ENCODE measurements at places on chromosomes 2 and 18.

- no peak for DNase-seq
Measured at GRCh38 chr18:31042084-31042405, 497 bp downstream of the DSC3 start.

DNA sequence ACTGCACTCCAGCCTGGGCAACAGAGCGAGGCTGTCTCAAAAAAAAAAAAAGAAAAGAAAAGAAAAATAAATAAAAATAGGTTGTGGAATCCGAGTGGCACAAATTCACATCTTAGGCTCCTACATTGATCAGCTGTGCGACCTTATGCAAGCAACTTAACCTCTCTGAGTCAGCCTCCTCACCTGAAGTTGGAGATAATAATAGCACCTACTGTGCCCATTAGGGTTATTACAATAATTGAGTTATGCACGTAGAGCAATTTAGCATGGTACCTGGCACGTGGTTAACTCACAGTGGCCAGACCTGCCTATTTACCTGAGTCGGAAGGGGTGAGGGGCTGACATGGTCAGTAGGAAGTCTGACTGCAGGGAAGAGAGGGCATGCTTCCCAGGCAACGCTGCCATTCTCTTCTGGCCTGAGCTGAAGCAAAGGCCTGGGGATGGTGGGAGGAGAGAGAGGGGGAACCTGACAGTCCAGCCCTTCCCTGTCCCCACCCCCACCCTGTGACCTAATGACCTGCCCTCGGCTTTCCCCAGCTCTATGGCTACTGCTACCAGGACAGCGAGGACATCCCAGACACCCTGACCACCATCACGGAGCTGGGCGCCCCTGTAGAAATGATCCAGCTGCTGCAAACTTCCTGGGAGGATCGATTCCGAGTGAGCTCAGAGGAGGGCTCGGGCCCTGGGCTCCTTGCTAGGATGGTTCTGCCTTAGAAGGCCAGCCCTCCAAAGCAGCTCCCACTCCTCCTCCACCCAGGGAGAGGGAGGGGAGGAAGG is 5.1 kb downstream of the PKDCC start:
- DNase-seq: no peak

GRCh38 chr2:101223814-101224231 is 28.9 kb upstream of the CNOT11 start:
- no peak for DNase-seq

GRCh38 chr2:120622159-120622869 is 113.4 kb upstream of the GLI2 start:
- no peak for DNase-seq

DNA sequence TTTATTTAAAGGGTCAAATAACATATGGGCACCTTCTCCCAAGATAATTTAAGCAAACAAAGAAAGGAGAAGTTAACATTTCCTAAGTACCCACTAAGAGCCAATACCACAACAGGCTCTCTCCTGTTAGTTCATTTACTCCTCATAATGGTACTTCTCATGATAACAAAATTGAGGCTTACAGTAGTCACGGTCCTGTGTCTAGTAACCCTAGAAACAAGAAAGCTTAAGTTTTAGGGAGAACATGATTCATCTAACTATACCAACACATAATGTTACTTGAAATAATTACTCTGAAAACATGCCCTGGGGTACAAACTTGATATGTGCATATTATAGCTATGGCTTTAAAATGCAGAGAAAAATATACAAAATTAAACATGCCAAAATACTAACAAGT is 19.8 kb downstream of the IWS1 start:
- no peak for DNase-seq
